ENCODE measurements at places on chromosomes 3 and 15.

DNA sequence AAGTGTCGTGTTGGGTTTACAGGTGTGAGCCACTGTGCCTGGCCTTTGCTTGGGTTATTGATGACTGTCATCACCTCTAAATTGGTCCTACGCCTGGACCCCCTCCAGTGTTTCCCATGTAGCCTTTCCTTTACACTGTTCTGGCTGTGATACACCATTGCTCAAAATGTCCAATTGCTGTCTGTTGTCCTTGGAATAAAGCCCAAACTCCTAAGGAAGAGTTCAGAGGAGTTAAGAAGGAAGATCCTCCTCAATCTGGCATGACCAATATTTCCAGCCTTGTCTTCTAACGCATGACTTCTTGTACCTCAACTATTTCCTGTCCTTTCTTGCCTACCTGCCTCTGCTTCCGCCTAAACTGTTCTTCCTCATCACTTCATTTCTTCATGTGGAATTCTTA is 113.1 kb downstream of the POLR2M start:
- DNase-seq: no peak

- no peak for DNase-seq
Measured at GRCh38 chr3:20724241-20724640, 538.2 kb upstream of the SGO1 start.

DNA sequence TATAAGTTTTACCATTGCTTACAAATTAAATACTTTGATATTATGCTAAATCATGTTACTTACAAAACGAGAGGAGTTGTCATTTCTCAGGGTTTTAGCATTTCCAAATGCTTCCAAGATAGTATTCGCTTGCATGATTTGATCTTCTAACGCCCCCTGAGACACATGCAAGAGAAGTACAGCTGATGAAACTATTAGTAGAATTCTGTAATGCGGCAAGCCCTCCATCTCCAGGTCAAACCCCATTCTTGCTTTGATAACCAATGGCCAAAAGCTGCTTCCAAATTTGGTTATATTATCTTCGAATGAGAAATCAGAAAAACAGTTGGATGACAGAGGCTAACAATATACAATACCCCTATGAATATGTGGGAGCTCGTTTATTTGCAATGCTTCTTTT is 14.7 kb downstream of the MYH15 start:
- no peak for DNase-seq

GRCh38 chr3:120420360-120420759 is 30.4 kb downstream of the FSTL1 start:
- DNase-seq: peak; percentile 39

- no peak for DNase-seq
Measured at GRCh38 chr3:184526088-184526433, 35.5 kb upstream of the EPHB3 start.

DNA sequence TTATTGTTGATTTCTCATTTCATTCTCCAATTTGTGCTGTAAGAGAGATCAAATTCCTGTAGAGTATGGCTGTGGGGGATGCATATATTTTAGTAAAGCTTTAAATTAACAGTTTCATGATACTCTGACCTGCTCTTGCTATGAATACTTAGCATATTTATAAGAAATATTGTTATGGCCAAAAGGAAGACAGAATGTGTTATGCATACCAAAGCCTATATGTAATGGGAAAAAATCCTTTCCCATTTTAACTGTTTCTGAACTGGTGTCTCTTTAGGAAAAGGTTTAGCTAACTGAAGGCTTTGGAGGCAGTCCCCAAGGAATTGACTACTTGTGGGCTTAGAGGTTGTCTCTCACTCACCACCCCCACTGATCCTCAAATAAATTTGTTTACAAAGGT is 59.2 kb downstream of the CADPS start:
- DNase-seq: no peak

DNA sequence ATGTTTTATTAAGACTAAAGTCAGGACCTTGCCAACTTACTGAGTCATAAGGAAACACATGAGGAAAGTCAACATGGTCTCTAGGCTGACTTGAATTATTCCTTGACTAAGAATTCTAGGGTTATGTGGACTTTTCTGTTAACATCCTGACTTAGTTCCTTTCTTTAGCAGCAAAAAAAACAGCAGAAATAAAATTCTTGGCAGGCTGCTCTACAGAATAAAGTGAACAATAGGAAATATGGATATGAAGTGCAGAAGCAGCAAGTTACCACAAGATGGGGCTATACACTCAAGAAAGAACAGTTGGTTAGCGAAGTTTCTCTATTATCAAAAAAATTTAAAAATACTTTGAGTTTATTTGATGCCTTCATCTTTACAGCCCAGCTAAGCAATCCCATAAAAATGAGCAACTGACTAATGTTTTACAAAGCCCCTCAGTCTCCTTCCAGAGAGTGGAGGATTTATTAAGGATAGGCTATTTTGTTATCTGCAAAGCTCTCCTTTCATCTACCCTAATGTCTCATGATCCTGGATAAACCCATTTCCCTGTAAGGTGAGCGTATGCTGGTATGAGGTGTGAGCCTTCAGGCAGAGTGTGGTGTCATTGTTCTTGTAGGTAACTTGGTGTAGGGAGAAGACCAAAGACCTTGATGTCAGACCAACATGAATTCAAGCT is 23.1 kb upstream of the MCCC1 start:
- peak; percentile 65 for DNase-seq

- DNase-seq: no peak
Measured at GRCh38 chr3:39098473-39099000, 8.9 kb downstream of the GORASP1 start.

- no peak for DNase-seq
Measured at GRCh38 chr3:138914870-138915502, 32.0 kb downstream of the FOXL2 start.

DNA sequence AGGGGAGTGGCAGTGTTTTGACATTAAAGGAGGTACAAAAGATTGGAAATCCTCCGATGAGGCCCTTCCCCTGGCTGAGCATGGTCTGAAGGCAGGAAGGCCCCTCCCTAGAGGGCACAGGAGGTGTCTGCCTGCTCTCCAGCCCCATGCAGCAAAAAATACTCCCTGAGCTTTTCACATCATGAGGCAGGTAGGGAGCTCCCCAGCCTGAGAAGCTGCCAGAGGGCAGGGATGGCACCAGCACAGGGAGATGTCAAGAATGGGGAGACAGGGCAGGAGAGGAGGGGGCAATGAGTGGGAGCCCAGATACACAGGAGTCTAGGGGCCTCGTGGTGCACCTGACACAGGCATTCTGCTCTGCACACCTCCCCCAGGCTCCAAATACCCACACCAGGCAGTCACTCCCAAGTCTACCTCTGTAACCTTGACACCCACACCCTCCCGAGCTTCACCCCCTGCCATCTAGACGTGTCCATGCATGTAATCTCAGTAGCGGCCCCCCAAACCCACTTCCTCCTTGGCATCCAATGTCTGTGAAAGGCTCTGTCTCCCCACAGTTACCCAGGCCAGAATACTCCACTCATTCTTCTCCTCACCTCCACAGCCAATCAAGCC is 22.9 kb downstream of the GRAMD2A start:
- DNase-seq: no peak

DNA sequence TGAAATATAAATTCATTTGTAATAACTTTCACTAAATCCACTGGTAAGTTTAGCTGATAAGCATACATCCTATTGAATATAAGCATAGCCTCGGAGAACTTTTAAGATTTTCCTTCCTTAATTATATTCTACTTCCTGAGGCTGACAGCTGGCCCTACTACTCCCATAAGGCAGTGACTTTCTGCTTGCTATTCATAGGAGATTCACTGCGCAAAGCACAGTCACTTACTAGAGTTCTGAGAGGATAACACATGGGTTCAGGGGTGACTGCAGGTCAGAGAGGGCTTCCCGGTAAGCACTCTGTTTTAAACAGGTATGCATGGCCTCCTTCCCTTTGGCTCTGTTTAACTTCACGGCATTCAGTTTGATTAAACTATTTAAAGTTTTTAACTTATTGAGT is 75.8 kb downstream of the FAIM start:
- no peak for DNase-seq

DNA sequence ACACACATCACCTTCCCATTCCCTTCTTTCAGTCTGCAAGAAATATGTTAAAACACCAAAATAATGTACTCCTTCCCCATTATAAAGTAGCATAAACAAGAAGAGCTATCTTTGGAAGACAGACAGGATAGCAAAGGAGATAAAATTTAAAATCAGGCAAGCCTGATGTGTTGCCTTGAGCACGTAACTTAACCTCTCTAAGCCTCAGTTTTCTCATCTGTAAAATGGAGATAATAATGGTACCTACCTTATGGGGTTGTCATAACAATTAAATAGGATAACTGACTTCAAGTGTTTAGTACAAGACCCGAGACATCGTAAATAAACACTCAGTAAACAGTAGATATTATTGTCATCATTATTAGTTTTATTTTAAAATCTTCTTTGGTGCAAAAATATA is 142.4 kb downstream of the NR1D2 start:
- no peak for DNase-seq

DNA sequence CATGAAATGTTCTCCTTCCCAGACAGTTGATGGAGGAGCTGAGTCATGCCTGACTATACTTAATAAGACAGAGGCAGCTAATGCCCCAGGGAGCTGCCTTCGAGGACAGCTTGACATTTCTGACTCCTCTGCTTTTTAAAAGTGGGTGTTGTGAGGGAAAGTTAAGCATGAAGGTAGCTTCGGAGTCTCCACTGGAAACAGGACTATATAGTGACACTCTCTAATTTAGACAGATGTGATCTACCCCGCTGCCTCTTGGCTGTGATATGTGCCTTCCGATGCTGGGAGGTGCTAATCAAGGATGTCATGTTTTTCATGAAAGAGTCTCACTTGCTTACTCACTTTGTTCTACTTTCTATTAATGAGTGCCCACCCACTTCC is 72.7 kb downstream of the IL1RAP start:
- peak; percentile 54 for DNase-seq

- no peak for DNase-seq
Measured at GRCh38 chr3:48423883-48424695, 5.8 kb downstream of the PLXNB1 start.

DNA sequence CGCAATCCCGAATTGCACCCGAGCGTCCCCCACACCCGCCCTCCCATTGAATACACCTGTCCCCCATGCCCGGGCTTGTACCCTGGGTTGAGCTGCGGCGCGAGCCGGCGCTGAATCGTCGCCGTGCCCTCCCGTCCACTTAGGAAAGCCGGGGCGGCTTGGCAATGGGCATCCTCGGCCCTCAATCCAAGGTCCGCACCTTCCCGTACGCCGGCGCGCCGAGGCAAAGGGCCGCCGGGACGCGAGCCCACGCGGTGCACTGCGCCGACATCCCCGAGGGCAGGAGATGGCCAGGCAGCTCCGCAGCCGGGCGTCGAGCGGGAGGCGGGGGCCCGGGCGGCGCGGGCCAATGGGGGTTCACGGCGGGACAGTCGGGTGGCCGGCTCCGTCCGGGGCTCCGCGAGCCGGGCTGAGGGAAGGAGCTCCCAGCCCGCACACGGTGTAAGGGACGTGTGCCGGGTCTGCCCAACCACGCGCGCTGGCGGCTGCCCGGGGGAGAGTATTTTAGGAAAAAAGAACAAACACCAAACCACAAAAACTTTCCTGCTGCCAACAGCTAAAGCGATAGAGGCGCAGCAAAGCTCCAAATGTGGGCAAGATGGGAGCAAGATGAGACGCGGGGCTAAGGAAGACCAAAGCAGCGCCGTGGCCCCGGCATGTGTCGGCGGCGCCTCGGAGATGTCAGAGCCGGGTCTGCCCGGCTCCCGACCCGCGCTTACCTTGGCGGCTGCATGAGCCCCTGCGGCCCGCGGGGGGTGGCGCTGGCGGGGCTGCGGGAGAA is 621 bp downstream of the RGMA start:
- peak; percentile 69 for DNase-seq

- DNase-seq: no peak
Measured at GRCh38 chr15:96121086-96121920, 209.2 kb upstream of the NR2F2 start.

GRCh38 chr3:195441992-195442572 is 738 bp downstream of the ACAP2 start:
- peak; percentile 56 for DNase-seq

GRCh38 chr3:113268311-113268710 is 57.0 kb downstream of the BOC start:
- DNase-seq: no peak

DNA sequence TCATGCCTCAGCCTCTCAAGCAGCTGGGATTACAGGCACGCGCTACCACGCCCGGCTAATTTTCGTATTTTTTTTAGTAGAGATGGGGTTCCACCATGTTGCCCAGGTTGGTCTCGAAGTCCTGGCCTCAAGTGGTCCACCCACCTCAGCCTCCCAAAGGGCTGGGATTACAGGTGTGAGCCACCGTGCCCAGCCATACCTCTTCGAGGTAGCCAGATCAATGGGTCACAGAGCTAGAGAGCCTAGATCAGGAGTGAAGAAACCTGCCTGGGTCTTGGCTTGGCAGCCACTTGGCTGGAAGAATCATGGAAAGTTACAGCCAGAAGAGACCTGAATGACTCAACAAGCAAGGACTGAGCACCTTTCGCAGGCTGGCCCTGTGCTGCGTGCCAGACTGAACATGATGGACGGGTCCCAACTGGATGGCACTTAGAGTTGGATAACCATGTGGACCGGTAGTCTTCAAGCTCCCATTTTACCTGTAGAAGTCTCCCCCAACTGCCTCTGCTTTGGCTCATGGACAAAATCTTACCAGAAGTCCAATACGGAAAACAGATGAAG is 29.7 kb downstream of the GNB5 start:
- DNase-seq: no peak

DNA sequence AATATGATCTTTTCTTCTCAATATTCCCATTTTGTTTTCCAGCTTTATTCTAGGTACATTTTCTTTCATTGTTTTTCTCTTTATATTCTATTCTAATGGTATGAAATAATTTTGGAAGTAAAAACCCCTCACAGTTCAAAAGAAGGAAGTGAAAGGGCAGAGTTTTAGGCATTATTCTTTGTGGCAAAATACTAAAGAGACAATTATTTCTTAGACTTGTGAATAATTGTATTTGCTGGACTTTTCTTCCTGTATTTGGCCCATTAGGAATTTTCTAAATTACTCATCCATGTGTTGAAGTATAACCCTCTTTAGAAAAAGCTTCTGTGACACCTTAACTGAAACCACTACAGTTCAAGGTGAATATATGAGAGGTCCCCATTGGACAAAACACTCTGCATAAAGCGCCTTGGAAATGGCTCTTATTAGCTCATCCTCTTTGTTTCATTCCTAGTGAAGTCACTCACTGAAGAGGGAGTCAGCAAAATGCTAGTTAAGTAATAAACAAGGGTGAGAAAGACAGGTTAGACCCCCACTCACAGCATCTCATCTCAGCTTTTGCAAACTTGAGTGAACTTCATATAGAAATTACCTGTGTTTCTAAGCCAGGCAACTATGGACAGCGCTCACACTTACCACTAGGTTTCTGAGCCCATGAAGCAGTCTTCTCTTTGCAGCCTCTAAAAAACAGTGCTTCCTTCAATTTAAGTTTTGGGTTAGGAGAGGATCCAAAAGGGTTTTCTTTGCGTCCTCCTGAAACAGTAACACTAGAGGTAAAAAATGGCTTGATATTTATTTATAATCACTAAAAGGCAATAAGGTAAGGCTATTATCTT is 327.5 kb downstream of the ARPP21 start:
- DNase-seq: no peak

GRCh38 chr3:157912514-157913451 is 193.4 kb downstream of the SHOX2 start:
- DNase-seq: no peak
